Left forelimb (tissue), 1 donor: ENCODE measurements at places on chromosomes 1 and 21.

DNA sequence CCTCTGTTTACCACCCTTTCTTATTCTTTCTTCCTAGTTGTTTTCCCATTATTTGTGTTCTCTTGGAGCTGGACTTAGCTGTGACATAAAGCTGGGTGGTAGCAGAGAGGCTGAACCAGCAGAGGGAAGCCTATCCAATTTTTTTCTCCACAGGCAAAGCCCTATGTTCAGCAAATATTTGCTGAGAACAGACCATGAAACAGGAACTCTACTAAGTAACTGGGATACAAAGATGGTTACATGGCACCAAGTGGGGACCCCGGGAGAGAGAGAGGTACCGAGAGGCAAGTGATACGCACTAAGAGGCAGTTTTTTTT is 6.6 kb downstream of the CFAP141 start:
- DNase-seq = no peak

- peak; percentile 64 for DNase-seq
Measured at GRCh38 chr1:2373551-2374251, 17.7 kb downstream of the MORN1 start.

DNA sequence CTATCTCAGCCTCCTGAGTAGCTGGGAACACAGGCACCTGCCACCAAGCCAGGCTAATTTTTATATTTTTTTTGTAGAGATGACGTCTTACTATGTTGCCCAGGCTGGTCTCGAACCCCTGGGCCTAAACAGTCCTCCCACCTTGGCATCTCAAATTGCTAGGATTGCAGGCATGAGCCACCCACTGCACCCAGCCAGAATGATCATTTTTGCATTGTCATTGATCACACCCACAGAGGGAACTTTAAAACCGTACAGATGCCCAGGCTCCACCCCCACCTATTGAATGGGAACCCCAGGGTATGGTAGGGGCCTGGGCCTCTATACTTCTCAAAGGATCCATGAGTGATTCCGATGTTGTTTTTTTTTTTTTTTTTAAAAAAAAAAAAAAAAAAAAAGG is 36.7 kb downstream of the ETNK2 start:
- no peak for DNase-seq

DNA sequence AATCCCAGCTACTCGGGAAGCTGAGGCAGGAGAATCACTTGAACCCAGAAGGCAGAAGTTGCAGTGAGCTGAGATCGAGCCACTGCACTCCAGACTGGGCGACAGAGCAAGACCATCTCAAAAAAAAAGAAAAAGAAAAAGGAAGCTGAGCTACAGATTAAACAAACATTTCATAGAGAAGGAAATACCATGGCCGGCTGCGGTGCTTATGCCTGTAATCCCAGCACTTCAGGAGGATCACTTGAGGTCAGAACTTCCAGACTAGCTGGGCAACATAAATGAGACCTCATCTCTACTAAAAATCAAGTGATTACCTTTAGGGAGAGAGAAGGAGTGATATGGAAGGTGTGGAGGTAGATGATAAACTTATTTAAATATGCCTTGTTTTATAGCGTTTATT is 14.0 kb upstream of the CFAP126 start:
- no peak for DNase-seq

DNA sequence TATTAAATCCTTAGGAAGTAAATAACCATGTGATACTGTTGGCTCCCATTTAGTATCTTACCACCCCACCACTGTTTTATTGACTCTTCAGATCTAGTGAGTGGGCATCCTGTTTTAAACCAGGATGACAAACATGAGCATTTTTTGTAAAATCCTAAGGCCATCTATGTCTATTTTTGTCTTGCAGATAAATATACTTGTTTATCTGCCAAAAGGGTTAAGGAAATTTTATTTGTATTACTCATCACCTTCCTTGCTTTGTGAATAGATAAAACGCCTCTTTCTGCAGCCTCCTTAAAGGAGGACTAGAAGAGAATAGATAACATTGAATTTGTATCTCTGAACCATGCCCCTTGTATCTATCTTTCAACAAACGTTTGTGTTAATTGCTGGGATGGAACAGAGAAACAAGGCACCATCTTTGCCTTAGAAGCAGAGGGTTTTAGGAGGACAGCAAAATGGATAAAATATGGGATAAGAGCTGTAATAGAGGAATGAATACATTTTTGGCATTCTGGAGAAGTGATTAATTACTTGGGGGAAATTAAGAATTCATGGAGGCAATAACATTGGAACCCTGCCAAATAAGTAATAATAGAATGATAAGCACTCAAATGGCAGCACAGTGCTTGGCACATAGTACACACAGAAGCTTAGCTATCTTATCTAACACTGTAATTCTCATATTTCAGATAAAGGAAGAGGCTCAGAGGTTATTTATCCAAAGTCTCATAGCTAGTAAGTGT is 14.7 kb downstream of the YTHDF2 start:
- no peak for DNase-seq

- no peak for DNase-seq
Measured at GRCh38 chr1:9653491-9654050, 2.0 kb downstream of the PIK3CD start.

- DNase-seq = no peak
Measured at GRCh38 chr1:171868217-171868803, 27.0 kb downstream of the DNM3 start.

GRCh38 chr1:107750364-107750959 is 214.5 kb downstream of the VAV3 start:
- peak; percentile 66 for DNase-seq

DNA sequence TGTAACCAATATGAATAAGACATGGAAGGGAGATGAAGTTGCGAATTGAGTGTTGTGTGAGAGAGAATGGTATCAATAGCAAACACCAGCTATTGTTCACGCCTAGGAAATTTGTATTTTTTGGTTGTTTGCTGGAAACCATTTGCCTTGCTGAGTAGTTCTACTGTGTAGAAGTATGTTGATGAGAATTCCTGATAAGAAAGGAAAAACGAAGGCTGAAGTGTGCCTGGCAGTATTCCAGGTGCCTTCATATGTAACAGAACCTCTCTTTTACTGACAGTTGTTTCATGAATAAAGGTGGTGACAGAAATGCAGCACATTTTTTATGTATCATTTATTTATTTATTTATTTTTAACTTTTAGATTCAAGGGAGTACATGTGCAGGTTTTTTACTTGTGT is 79.5 kb downstream of the SDCCAG8 start:
- no peak for DNase-seq

- DNase-seq = no peak
Measured at GRCh38 chr1:221478050-221478949, 263.6 kb downstream of the DUSP10 start.

- DNase-seq = peak; percentile 68
Measured at GRCh38 chr1:71047635-71048607, at the start of gene PTGER3. PTGER3 (minus strand) TSS chr1:71047816; CDS start chr1:71047577, 239 bp downstream.

- no peak for DNase-seq
Measured at GRCh38 chr1:228166170-228166936, 749 bp downstream of the IBA57 start.

DNA sequence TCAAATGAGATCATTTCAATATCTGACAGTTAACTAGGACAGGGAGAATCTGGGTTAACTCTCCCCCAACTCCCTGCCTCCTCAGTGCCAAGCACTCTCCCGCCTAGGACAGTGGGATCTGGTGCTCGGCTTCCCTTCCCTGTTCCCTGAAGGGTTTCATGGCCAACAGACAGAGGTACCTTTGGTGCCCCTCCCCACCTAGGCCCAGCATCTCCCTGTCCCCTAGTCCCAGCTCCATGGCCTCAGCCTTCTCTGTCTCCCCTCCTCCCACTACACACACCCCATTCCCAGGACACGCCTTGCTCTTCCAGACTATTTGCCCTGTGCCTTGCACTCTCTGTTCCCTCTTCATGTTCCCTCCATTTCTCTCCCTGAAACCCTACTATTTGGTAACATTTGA is 77.1 kb downstream of the CD247 start:
- no peak for DNase-seq

- no peak for DNase-seq
Measured at GRCh38 chr21:43786807-43787440, 2.5 kb upstream of the RRP1 start.

DNA sequence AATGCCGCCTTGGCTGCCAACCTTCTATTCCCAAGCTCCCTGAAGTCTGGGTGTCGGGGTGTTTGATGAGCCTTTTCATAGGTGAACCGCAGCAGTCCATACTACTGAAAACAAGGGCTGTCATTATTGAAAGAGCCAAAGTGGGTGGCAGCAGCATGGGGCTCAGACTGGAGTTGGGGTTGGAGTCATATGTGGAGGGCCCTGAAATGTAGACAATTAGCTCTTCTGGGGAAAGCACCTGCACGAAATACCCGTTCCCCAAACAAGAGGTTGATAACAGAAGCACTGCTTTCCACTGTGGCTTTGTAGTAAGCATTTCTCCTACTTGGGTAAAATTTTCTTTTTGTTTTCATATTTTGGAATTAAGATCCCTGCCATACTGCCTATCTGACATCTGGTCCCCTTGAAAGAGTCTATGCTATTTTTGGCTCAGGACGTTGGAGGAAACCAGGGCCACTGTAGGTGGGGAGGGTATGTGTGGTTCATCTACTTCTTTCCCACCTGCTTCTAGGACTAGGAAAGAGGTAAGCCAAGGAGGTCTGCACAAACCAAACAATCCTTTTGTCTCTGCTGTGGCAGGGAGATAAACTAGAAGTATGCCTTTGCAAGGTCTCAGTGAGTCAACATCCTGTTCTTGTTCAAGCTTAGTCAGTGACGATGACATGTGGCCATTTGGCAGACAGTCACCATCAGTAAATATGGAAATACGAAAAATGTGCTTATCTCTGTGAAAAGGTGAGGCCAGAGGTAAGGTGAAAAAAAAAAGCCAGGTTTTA is 197.0 kb upstream of the UBE2U start:
- DNase-seq = no peak
